ENCODE measurements at places on chromosomes 4 and X.

GRCh38 chr4:186606591-186606992 is 51.2 kb upstream of the MTNR1A start:
- DNase-seq, result no peak

GRCh38 chr4:159899596-159899995 is 796.7 kb downstream of the RAPGEF2 start:
- no peak for DNase-seq

GRCh38 chr4:73341454-73341853 is 62.6 kb upstream of the ALB start:
- no peak for DNase-seq

DNA sequence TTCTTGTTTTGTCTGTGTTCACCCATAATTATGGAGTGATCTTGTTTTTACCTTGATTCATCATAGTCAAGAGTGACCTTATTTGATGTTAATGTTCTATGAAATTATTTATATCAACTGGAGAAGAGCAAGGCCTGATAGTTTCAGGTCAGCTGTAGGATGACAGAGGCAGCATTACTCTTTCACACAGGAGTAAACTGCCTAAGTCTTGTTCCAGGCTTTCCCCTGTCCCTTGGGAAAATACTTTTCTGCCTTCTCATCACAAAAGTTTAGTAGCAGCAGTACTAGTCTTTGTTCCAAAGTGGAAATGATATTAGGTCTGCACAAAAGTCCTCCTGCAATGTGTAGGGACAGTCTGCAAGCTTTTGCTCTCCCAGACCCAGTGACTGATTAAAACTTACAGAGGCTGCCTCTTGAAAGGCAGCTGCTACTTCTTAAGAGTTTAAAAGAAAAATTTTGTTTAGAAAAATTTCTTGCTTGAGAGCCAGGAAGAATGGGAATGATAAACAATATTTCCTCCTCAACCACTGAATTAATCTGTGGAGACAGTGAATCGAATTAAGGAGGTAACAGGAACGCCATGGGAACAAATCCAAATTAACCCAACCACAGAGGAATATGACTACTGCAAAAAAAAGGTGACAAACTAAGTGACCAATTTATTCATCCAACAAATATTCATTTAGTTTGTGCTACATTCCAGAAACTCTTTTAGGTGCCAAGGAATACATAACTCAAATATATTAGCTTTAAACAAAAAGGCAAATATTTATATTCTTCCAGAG is 991.4 kb upstream of the PABPC4L start:
- DNase-seq, result no peak

GRCh38 chr4:81062001-81062400 is 31.5 kb downstream of the BMP3 start:
- no peak for DNase-seq

GRCh38 chr4:122967231-122967630 is 44.8 kb upstream of the NUDT6 start:
- no peak for DNase-seq

All from cerebellar nuclear complex (tissue), 1 donor.